ENCODE measurements at places on chromosomes 12 and 14.

- DNase-seq = no peak
Observed at GRCh38 chr12:65907513-65907912, 83.2 kb downstream of the HMGA2 start.

GRCh38 chr14:77353469-77354141, 23.3 kb downstream of the TMED8 start:
- no peak for DNase-seq

DNA sequence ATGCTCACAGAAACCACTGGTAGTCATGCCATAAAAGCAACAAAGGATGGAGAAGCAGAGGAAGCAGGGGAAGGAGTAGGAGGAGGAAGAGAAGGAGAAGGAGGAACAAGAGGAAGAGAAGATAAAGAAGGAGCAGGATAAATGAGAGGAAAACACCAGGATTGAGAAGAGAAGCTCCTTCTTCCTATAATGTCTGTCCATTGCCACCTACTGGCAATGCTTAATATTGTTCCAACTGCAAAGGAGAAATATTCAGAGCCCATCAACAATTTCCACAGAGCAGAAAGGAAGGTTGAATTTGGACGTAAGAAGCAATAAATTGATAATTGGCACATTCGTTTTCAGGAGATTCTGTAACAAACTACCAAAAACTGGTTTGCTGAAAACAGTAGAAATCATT, 898.4 kb downstream of the SLC16A7 start:
- peak; percentile 42 for DNase-seq

DNA sequence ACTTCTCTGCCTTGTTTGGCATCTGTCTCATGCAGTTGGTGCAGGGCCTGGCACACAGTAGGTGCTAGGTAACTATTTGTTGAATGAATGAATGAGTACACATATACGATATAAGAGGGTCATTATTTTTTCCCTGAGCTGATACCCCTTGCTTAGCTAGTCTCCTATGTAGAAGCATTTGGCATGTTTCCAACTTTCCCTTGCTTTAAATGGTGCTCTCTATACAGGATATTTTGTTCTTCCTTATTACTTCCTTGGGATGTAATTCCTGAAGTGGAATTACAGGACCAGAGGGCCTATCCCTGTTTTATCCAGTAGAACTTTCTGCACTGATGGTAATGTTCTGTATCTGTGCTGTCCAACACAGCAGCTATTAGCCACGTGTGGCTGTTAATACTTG, 250.1 kb upstream of the PWP1 start:
- no peak for DNase-seq

GRCh38 chr14:68623307-68623706, 169.6 kb downstream of the ZFP36L1 start:
- no peak for DNase-seq

GRCh38 chr12:65277994-65278575, 398 bp upstream of the MSRB3 start:
- no peak for DNase-seq

- DNase-seq = no peak
Observed at GRCh38 chr12:128853600-128854197, 421 bp downstream of the GLT1D1 start.

- DNase-seq = no peak
Observed at GRCh38 chr12:46442239-46442638, 69.7 kb upstream of the SLC38A2 start.

DNA sequence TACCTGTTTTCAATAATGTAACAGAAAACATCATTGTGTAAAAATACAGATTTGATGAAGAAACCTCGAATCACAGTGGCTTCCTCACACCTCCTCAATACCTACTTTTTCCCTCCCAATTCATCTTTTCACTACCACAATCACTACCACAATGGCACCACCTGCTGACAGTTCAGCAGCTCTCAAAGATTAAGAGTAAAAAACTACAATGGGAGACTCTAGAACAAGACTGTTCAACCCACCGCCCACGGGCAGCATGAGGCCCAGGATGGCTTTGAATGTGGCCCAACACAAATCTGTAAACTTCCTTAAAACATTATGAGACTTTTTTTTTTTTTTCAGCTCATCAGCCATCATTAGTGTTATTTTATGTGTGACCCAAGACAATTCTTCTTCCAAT, 15.2 kb downstream of the MED6 start:
- DNase-seq = peak; percentile 45

DNA sequence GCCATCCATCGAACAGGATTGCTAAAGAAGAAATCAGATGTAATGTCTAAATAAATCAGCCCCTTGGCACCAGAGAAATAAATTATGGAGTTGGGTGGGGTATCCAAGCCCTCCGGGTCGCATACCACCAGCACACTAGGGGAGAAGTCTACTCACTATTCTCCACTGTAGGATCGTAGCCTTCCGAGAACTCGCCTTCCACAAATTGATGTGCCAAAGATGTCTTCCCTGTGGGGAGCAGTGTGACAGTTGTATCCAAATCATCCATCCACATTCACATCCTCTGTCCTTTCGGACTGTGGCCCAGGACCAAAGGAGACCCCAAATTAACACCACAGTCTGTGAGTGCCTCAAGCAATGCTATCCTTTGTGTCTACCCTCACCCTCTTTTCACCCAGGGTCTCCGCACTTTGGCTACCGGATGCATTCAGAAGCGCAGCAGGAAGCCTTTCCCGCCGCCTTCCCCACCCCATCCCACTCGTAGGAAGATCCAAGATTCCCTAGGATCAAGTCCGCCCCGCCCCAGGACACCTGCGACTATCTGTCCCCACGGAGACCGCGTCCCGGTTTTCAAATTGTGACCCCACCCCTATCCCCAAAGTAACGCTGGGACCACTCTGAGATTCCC, 786 bp downstream of the RHEBL1 start:
- no peak for DNase-seq

DNA sequence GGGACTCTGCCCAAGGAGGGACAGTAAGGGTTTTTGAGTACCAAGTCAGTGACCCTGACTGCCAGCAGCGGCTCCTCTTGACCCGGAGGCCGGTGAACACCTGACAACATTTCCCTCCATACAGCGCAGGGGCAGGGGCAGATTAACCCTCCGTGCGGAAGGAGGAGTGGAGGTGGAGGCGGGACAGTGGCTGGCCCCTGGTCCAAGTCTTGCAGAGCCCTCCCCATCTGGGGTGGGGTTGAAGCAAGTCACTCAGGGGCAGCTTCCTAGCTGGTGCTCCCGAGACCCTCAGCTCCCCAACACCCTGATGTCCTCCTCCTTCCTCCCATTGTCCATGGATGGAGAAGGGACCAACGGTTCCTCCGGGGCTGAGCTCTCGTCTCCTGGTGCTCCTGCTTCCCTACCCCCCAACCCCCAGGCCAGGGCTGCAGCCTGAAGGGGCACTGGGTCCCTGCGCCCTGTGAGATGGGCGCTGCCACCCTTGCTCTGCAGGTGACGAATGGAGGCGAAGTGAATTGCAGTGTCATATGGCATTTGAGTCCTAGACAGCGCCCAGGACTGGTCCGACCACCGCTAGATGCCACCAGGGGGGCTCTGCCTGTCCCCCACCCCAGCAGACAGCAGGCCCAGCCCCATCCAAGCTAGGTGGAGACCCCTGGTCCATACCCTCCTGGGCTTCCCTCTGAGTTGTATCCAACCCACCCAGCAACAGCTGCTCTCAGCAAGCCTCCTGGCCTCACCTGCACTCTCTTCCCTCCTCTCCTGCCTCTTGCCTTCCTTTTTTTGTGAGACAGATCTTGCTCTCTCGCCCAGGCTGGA, 7.0 kb upstream of the AMN start:
- no peak for DNase-seq

GRCh38 chr14:80776657-80777056, 164.9 kb downstream of the CEP128 start:
- DNase-seq = no peak

DNA sequence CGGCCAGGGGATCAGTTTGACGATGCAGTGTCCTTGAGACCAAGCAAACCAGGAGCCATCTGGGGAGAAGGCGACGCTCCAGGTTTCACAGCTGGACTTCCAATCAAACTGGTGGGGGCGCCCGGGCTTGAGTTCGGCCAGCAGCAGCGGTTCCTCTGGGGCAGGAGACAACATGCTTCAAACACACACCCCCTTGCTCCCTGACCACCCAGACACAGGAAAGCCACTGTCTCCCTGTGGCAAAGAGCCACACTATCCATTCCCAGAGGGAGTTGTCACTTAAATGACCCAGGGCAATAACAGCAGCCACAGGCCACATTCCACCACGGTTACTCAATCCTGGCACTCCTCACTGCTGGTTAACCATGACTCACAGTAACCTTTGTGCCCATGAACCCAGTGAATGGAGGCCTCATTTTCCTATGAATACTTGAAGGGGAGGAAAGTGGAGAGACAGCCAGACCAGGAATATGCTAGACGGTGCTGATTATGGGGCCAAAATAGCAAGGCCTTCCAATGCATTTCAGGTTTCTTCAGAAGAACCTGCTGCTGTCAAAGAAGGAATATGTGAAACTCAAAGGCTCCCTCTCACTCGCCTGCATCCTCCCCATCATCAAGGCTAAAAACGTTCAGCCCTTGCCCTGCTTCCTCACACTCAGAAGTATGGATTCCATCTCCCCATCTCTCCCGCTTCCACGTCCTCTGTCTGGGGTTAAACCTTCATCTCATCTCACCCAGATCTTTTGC, 8.5 kb downstream of the WSB2 start:
- peak; percentile 94 for DNase-seq

GRCh38 chr12:129378496-129378895, 525.2 kb downstream of the GLT1D1 start:
- DNase-seq = no peak

DNA sequence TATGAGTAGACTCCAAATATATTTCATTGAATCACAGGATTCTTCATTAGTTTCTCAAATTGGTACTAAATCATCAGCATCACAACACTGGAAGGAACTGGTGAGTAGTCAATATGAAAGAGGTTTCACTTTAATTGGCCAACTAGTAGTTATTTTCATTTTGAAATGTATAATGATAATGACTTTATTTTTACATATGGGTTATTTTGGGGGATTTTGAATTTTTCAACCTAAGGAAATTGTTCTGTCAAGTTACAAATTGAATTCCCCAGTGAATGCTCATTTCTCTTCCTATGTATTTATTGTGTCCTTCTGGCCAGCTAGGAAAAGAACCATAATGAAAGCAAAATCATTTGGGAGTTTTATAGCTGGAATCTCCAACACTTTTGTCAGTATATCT, 174.2 kb upstream of the ATP2B1 start:
- no peak for DNase-seq

DNA sequence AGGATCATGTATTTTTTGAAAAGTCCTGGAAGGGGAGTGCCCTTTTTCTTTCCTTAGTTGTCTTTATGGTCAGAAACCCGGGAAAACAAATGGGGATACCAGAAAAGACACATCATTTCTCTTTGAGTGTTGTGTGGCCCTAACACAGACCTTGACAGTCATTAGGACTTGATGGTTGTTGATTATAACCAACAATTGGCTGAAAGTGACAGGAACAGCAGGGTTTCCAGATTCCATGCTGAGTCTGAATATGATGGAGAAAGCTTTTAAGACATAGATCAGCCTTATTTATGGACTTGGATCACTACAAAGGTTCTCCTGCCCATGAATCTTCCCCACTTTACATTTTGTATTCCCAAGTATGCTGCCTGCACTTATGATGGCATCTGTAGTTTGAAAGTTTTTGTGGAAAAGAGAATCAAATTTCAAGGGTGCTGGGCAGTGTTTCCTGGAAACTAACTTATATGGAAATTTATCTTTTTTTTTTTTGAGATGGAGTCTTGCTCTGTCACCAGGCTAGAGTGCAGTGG, 30.4 kb downstream of the POLR3B start:
- no peak for DNase-seq

GRCh38 chr12:57090490-57090889, 1.6 kb downstream of the NAB2 start:
- DNase-seq = no peak

DNA sequence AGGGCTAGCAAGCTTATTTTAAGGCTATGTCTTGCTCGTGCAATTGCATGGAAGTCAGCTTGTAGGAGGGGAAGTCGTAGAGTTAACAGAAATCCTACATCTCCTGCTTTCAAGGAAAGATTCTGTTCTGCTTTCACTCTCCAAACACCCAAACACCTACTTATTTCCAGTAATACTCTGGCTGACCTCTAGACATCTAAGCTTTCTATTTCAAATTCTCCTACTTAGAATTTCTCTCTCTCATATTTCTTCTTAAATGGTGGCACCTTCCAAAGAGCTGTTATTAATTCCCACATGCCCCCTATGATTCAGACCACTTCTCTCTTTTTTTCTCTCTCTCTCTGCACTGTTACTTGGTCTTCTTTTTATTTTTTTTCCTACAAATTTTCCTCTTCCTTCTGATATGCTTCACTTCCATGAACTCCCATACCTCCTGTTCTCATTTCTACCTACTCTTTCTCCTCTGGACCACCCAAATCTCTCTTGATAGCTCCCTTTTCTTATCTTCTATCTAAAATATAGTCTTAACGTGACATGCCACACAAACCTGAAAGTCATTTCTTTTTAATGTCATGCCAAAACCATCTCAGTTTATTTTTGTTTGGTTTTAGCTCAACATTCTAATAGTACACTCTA, 90.8 kb downstream of the RPS6KA5 start:
- DNase-seq = no peak

DNA sequence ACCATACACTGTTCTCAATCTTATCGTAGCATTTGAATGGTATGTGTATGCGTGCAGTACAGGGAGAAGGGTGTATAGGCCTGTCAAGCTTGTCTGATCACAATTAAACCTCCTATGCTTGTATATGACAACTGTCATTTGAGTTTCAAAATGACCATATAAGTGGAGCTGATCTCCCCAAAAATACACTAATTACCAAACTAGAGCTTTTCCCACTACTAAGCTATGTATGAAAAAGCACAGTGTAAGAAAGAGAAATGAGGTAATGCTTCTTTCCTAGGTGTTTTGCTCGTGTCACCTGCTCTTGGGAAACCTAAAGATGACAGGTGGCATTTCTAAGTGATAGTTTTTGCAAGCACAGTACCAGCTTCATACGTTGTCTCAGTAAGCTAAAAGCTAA, 1.1 kb upstream of the STK38L start:
- DNase-seq = no peak

- no peak for DNase-seq
Observed at GRCh38 chr14:50791201-50791600, 39.8 kb downstream of the NIN start.

DNA sequence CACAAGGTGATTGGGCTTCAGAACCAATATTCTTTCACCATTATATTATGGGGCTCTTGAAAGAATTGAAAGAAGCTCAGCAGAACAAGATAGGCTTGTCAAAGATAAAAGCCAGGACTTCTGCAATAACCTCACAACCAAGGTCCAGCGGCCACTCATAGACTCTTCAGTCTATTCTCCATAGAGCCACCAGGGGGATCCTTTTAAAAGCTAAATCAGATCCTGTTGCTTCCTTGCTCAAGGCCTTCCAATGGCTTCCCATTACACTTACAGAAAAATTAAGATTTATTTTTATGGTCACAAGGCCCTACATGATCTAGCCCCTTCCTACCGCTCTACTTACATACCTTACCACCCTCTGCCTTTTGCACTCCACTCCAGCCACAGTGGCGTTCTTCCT, 169.6 kb downstream of the C12orf42 start:
- peak; percentile 61 for DNase-seq

- no peak for DNase-seq
Observed at GRCh38 chr14:76654573-76655108, 106.6 kb upstream of the VASH1 start.

GRCh38 chr12:104672501-104673265, 215.9 kb downstream of the CHST11 start:
- no peak for DNase-seq

All from RKO (cell line).